AG04450 (cell line): ENCODE measurements at places on chromosomes 7 and 10. TPM values are rescaled to one million over a fixed set of nuclear protein-coding genes. Genes with fewer than 3 reads are reported as not detected.

CPVL gene
- polyA plus RNA-seq: not detected in 2 replicates

CFAP43 gene
- 0.07 TPM in 1 of 2 replicates, not detected in the other for polyA plus RNA-seq

PNLIPRP3 gene
- polyA plus RNA-seq: not detected in 2 replicates

MRC1 gene
- not detected in 2 replicates for polyA plus RNA-seq
